ENCODE measurements at places on chromosomes 5 and 9.

DNA sequence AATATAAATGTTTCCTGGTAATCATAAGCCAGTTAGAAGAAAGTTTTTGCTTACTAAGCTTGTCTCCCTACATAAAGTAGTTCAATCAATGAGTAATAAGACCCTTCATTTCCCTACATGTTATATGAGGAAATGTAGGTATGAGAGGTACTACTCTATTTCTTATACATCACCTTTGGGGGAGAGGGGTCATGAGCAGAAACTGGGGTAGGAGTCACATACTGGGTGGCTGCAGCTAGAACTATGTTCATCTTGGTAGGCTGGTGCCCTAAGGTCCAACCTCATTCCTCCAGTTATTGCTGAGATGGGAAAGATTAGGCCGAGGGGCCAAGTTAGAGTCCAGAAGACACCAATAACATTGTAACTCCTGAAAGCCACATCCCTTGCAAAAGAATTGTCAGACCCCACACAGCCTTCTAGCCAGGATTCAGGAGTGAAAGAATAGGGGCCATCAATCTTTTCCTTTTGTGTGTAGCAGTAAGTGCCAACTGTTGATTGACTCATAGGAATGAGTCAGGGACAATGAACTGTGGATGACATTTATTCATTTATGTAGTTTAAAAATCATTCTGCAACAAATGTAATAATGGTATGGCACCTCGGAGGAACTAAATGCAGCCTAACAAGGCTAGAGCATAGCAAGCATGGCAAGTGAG lies 21.6 kb upstream of the SREK1 start:
- DNase-seq = no peak

DNA sequence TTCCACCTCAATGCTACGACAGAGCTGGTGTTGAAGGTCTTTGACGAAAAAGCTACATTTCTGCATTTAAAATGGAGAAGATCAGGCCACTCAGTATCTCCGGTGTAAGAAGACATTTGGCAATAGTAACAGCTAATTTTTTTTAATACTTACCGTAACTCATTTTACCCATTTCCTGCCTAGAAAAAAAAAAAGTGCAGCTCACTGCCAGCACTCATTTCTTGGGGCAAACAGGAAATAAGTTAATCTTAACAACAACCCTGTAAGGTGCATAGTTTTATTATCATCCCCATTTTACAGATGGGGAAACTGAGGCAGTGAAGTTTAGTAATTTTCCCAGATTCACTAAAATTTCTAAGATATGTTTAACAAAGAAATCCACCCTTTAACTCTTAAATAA lies 27.4 kb upstream of the KCNMB1 start:
- DNase-seq = no peak

DNA sequence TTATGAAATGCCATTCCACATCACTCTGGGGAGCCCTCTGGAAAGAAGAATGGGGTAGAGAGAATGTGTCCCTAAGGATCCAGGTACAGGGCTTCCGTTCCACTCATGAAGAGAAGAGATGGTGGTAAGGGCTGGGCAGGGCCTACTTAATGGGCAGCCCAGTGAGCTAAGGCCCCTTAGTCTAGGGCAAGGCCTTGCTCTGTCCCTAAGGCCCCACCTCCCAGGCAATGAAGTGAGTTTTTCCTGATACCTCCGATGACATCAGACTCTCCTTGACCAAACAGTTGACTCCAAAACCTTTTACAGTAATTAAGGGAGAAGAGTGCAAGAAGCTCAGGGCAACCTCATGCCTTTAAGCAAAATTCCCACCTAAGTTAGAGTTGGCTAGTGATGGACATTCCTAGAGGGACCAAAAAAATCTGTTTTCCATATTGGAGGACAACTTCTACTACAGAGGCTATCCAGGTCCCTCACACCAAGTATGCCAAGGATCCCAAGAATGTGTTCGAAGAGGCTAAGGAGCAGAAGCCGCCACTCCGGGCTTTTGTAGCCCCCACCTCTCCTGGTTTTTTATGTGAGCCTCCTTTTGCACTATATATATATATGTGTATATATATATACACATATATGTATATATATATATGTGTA lies 5.9 kb downstream of the KLF9 start:
- DNase-seq = no peak

GRCh38 chr9:133604856-133605255 lies 4.3 kb downstream of the FAM163B start:
- no peak for DNase-seq

- DNase-seq = peak; percentile 36
Observed at GRCh38 chr5:133814152-133814551, 154.3 kb downstream of the C5orf15 start.

DNA sequence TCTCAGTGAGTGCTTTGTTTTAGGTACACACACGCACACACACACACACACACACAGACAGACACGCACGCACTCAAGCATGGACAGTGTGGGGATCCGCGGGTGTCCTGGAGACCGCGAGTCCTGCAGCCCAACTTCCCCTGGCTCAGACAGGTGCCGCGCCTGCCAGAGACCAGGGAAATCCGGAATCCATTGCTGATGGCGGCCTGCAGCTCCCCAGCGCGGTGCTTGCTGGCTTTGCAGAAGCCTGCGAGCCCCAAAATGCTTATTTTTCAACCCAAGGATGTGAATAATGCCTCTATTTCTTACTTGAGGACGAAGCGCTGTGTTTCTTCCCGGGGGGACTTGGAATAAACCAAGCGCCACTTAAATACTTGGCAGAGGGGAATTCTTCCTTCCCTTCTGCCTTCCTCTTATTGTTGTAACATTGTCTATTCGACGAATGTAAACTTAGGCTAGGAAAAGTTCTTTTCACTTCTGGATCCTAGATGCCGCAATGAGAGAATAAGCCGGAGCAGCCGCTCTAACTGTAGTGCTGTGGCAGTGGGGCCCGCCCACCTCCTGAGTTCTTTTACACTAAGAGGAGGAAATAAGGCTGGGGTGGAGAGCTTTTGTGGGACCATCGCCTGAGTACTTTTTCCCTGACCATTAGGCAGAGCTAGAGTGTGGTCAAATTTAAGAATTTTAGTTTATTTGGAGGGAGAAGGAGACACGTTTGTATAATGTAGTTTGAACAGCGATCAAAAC lies 802 bp downstream of the ITGA2 start:
- DNase-seq = peak; percentile 70

GRCh38 chr9:20552874-20553557 lies 69.3 kb downstream of the MLLT3 start:
- no peak for DNase-seq

DNA sequence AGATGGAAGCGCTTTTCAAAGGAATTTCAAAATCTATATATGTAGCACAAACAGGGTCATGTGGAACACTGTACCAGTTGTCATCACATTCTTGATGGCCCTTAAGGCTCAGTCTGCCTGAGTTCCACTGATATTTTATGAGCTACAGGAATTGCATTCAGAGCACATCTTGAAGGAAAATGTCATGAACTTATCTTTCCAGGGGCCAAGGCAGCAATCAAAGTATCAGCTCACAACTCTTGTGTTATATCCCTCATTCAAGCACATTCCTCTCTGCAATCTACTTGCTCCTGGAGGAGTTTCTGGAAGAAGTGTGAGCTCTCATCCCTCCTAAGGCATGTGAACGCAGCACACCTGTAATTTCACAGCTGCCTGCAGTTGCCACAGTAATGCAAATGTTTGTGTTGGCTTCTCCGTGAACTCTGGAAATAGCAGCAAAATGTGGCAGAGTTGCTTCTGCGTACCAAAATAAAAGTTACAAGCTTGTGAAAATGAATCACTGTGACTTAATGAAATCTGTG lies 89.7 kb upstream of the EQTN start:
- no peak for DNase-seq

- DNase-seq = no peak
Observed at GRCh38 chr5:12920527-12920926, 1016.3 kb upstream of the CTNND2 start.

GRCh38 chr5:20041326-20042274 lies 53.6 kb upstream of the CDH18 start:
- DNase-seq = no peak

GRCh38 chr5:65902104-65902503 lies 24.3 kb upstream of the ERBIN start:
- DNase-seq = no peak
